ENCODE measurements at places on chromosomes 16 and 17.
A peak's percentile ranks its signal among the peaks of the same experiment; 100 is the strongest.

DNA sequence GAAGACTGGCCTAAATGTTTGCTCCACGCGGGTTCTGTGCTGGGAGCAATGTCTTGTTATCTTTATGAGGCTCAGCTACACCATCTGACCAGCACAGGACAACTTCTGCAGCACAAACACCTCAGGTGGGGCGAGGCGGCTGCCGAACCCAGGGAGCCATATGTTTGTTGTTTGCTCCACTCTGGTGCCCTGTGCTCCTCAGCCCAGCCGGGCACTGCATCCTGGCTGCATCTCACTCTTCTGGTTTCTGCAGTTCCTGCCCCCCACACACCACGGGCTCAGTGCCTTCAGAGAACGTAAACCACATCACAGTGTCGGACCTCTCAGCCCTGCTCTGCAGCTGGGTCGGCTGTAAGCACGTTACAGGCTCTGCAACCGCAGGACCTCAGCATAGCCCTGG, 32.4 kb downstream of the MXRA7 start:
- no peak for DNase-seq

DNA sequence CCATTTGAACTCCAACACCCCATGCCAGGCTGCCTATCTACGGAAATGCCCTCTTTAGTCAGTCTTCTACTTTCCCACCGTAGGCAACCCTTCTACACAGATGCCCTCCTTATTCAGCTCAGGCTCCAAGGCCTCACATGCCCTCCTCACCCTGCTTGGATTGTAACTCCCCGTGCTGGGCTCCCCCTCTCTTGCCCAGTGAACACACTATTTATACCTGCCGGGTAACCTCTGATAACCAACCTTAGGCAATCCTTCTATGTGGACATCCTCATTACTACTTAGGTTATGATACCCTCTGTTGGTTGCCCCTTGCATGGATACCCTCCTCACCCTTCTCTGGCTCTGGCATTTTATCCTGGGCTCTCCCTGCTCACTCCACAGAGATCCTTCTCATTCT, 50.3 kb downstream of the NFAT5 start:
- no peak for DNase-seq

DNA sequence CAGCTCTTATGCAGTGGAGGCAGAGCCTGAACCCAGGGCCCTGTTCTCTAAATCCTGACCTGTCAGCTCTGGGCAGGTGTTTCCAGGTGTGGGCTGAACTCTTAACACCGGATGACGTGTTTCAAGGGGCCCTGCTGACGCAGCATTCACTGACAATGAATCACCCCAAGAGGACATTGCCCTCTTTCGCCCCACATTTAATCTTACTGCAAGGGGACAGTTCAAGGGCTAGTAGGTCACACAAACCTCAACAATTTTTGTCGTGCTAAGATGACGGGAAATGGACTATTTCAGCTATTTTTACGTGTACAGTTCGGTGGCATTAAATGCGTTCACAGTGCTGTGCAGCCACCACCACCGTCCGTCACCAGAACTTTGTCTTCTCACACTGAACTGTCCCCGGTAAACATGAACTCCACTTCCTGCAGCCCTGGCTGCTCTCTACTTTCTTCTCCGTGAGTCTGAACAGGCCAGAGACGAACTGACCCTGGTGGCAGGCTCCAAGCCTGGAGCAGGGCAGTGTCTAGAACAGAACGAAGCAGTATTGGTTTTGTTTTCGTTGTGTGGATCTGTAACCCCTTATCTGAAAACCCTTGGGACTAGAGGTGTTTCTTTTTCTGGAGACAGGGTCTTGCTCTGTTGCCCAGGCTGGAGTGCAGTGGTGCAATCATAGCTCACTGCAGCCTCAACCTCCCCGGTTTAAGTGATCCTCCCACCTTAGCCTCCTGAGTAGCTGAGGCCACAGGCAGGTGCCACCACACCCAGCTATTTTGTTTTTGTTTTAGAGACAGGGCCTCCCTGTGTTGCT, 88.4 kb upstream of the CIBAR2 start:
- DNase-seq: no peak

DNA sequence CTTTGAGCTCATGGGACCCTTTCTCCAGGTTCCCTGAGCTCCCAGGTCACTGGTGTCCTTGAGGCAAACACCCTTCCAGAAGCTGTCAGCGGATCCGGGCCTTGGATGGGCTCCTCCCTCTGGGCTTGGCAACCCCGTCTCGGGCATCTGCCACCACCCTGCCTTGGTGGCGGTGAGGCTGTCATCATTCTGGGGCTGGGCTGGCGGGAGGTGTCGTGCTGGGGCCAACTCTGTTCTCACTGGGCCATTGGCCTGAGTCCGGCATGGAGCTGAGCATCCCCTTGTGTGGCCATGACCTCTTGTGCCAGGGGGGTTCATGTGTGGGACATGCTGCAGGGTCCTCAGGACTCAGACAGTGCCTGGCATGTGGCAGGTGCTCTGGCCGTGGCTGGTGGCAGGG, 197.6 kb downstream of the LAT start:
- no peak for DNase-seq

DNA sequence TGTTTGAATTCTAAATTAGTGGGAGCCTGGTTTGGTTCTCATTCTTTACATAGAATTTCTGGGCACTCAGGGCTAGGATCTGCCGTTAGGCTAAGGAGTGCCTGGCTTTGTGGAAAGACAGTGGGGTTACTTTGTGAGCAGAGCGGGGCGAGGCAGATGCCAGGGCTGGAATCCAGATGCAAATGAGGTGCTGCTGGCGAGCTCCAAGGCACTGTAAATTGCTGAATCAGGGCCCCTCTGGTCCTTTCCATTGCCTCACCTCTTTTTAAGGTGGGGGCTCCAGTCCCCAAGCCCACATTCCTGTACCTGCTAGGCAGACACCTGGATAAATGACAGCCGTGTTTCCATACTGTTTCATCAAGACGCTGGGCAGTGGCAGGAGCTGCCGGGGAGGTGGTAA, 33.8 kb downstream of the PIPOX start:
- DNase-seq: no peak

- DNase-seq: no peak
These were observed 68.1 kb downstream of the GSG1L start for GRCh38 chr16:27995378-27995777.

DNA sequence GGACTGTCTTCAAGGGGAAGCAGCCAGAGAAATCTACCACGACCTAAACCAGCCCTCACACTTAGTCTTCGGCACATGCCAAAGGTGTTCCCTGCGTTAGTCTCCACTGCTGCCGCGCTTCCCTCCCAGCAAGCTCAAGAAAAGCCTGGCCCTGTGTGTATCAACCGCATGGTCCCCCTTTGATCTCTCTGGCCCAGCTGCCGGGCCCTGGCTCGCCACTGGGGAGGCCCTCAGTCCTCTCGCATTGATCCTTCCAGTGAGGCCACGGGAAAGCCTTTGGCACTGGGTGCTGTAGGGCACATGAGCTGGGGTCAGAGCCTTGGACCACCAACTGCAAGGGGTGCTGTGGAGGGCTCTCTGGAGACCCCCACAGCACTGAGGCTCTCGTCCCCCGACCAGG, 29.6 kb upstream of the KLHDC4 start:
- no peak for DNase-seq

DNA sequence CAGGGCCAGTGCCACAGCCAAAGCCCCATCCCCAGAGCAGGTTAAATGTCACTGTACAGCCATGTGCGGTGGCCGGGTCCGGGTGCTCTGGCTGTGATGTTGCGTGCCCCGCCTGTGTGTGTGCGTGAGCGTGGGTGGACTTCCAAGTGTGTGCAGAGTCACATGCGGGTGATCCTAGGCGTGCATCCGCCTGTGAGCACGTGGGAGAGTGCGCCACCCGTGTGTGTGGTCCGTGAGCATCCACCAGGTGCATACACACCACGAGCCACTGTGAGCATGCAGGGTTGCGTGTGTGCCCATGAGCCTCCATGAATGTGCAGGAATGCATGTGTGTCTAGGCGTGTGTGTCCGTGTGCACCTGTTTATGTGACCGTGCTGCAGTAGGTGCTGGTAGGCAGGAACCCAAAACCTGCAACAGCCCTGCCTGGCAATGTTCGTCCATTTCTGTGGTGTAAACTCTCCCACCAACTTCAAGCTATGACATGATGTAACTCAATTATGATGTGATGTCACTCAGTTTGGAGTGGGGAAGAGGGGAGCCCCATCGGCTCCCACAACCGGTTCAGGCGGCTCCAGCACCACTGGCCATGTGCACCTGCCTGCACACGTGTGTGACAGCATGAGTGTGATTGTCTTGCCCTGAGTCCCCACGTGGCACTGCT, 37.6 kb upstream of the ACSF3 start:
- no peak for DNase-seq

GRCh38 chr16:89909777-89910716, 8.6 kb upstream of the MC1R start:
- DNase-seq: peak; percentile 77

GRCh38 chr16:12113523-12114345, 137.2 kb downstream of the SNX29 start:
- DNase-seq: peak; percentile 44

- DNase-seq: peak; percentile 75
These were observed 108.5 kb downstream of the RAB11FIP4 start for GRCh38 chr17:31499771-31500554.

DNA sequence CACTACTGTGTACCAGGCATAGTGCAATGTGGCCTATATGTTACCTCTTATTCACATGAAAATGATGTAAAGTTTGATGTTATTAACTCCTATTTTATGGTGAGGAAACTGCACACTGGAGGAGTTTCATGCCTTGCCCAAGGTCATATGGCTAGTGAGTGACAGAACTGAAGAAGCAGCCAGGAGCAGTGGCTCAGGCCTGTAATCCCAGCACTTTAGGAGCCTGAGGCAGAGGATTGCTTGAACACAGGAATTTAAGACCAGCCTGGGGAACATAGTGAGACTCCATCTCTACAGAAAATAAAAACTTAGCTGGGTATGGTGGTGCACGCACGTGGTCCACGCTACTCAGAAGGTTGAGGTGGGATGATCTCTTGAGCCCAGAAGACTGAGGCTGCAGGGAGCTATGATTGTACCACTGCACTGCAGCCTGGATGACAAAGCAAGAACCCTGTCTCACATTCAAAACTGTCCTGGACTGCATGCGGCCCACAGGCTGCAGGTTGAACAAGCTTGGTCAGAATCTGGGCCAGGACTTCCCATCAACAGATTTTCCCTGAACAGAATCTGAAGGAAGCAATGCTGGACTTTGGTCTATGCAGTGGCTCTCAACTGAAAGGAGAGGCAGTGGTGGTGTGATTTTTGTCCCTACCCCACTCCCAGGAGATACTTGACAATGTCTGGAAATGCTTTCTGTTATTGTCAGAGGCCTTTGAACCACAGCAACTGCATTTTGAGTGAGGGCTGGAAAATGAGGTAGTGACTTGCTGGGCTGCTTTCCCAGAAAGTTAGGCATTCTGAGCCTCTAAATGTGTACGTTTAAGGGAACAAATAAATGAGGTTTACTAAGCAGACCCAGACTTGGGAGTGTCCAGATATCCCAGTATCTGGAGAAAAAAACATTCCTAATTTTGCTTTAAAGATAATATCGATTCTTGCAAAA, 479.5 kb downstream of the TMEM114 start:
- DNase-seq: no peak

Measured in WERI-Rb-1 (cell line).